ENCODE measurements at places on chromosomes 4 and X.

DNA sequence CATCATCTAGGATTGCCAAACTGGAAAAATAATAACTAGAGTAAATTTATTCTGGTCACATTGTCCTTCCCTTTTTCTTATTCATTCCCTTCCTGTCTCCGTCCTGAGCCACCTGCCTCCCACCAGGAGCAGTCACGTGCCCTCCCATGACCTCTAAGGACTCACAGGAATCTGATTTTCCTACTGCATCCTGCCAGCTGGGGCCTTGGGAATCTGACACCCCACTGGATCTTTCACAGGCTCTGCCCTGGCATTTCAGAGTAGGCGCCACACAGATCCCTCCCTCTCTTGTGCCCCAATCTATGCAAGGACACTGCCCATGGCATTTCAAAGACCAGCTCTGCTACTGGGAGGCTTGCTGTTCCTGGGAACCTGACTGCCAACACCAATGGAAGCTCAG lies 520.5 kb downstream of the PPARGC1A start:
- DNase-seq = no peak

DNA sequence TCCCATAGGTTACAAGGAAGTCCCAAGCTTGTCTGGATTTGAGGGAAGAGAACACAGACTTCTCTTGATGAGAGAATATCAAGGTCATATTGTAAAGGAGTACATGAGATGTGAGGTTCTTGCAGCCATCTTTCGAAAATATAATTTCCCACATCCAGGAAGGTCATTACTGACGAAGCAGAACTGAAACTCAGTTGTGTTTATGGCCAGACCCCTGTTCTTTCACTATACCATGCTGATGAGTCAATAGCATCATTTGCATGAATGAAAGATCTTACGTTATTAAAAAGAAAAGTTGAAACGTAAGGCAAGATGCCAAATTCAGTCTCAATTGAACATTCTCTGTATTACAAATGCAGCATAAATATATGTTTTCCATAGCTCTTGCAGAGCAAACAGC lies 14.2 kb upstream of the CCDC149 start:
- no peak for DNase-seq

- DNase-seq = no peak
Observed at GRCh38 chrX:101550362-101550750, at the start of gene ARMCX1. ARMCX1 (plus strand) TSS chrX:101550547; CDS start chrX:101552931, 2,384 bp downstream.

DNA sequence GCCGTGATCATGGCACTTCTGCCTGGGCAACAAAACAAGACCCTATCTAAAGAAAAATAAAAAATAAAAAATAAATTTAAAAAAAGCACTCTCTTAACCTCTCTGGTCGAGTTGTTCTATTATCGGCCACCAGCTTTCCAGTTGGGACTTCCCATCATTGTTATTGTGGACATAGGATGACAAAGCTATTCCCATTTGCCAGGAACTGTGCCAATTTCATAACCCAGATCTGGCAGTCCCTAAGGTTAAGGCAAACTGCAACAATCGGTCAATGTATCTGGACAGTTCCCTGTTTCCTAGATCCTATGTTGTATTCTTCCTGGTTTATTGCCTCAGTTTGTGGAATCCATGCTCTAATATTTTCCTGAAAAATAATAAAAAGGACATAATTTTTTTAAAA lies 17.8 kb upstream of the ANXA5 start:
- no peak for DNase-seq

DNA sequence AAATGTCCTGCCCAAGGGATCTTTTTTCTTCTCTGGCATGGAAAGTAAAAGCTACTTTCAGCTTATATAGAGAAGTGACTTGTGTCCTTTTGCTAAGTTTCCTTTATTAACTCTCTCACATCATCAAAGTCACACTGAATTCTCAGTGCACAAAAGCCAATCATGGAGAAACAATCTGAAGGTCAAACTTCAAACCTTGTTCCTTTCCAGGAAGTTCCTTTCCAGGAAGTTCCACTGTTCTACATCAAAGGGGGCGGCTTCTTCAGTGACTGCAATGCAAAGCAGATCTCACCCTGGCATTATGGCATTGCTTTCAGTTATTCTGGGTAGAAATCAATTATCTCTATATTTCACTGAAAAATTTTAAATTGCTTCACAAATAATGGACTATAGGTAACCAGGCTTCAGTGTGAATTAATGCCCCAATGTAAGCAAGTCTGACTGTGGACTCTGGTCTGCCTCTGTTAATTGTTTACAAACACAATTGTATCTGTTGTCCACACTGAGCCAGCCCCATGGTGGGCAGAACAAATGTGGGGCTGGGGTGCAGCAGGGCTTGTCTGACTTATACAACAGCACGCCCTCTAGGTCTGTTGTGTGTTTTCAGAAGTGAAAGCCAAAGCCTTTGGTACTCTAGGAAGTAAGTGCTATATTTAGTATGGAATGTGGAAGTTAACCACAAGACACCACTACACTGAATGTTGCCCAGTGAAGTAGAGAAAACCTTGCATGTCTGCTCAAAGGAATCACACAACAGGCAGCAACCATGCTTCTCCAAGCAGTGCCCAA lies 98.8 kb downstream of the CDS1 start:
- no peak for DNase-seq

GRCh38 chrX:39591099-39591498 lies 506.7 kb downstream of the BCOR start:
- no peak for DNase-seq

Data from NCI-H1694 treated with DMSO at 0.1 percent for 48 hours (cell line).